Tibial nerve (tissue), 4 donors: ENCODE measurements at places on chromosomes 7 and 10. TPM values are rescaled to one million over a fixed set of nuclear protein-coding genes. Genes with fewer than 3 reads are reported as not detected.

GRCh38 chr7:14714161-14714728 is 188.3 kb downstream of the DGKB start:
- H3K27me3 ChIP-seq = no peaks in the 10 kb centered on the region
- H3K4me1 ChIP-seq = no peaks in the 10 kb centered on the region
- H3K4me3 ChIP-seq = no peak overlapping the region
- no peaks in the 10 kb centered on the region for H3K36me3 ChIP-seq

DNA sequence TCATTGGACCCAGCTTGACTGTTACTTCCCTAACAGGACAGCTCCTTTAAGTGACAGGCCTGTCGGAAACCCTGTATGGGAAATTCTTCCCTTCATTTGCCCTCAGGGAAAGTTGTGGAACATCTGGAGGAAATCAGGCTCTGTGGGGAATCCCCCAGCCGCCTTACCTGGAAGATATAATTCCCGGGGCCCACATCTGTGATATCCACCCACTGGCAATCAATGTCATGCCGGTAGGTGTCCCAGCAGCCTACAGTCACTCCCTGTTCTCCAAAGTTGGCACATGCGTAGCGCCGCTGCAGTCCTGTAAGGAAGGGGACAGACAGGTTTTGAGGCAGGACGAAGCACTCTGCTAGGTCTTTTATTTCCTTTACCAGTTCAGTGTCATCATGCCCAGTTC is 16.6 kb downstream of the LOXL4 start:
- H3K27me3 ChIP-seq = no peaks in the 10 kb centered on the region
- H3K4me1 ChIP-seq = peaks cover 24% of the 10 kb centered on the region
- no peak for DNase-seq
- no peak overlapping the region for H3K4me3 ChIP-seq
- H3K36me3 ChIP-seq = no peaks in the 10 kb centered on the region

- H3K27ac ChIP-seq = peak overlapping the region; percentile 66
- DNase-seq = no peak
- no peaks in the 10 kb centered on the region for H3K36me3 ChIP-seq
- no peaks in the 10 kb centered on the region for H3K27me3 ChIP-seq
- H3K4me1 ChIP-seq = peaks cover 30% of the 10 kb centered on the region
- H3K4me3 ChIP-seq = peak overlapping the region; percentile 8
Observed at GRCh38 chr7:77426052-77426404, 9.9 kb upstream of the GSAP start.

- no peak overlapping the region for H3K27ac ChIP-seq
- H3K36me3 ChIP-seq = peaks cover 51% of the 10 kb centered on the region
- no peaks in the 10 kb centered on the region for H3K4me1 ChIP-seq
- H3K27me3 ChIP-seq = no peaks in the 10 kb centered on the region
- H3K4me3 ChIP-seq = no peak overlapping the region
Observed at GRCh38 chr10:86931872-86932271, 25.5 kb downstream of the MMRN2 start.

GRCh38 chr7:6260291-6261187 is 11.9 kb downstream of the CYTH3 start:
- no peak overlapping the region for H3K4me3 ChIP-seq
- peak overlapping the region; percentile 31 for H3K27ac ChIP-seq
- H3K4me1 ChIP-seq = no peaks in the 10 kb centered on the region
- H3K27me3 ChIP-seq = no peaks in the 10 kb centered on the region
- no peaks in the 10 kb centered on the region for H3K36me3 ChIP-seq

GRCh38 chr10:35228058-35228457 is 101.4 kb downstream of the CREM start:
- DNase-seq = no peak
- H3K36me3 ChIP-seq = no peaks in the 10 kb centered on the region
- no peak overlapping the region for H3K4me3 ChIP-seq
- H3K27ac ChIP-seq = no peak overlapping the region

- DNase-seq = no peak
- no peak overlapping the region for H3K27ac ChIP-seq
- no peaks in the 10 kb centered on the region for H3K36me3 ChIP-seq
- no peaks in the 10 kb centered on the region for H3K4me1 ChIP-seq
- H3K27me3 ChIP-seq = no peaks in the 10 kb centered on the region
- no peak overlapping the region for H3K4me3 ChIP-seq
Observed at GRCh38 chr10:85621562-85621961, 745.0 kb downstream of the GRID1 start.

DNA sequence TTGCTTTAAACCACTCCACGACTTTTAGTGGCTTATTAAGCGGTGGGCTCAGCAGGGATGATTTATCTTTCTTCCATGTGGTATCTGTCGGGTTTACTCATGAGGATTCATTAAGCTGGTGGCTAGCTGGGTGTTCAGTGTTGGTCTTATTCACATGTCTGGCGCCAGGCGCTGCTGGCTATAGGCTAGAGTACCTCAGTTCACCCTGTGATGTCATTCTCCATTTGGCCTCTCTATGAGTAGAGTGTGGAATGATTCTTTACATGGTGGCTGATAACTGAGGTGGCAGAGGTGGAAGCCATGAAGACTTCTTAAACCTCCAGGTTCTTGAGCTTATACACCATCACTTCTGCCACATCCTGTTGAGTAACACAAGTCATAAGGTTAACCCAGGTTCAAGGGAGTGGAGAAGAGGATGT is 115.4 kb downstream of the MLLT10 start:
- DNase-seq = no peak
- H3K4me3 ChIP-seq = no peak overlapping the region
- no peaks in the 10 kb centered on the region for H3K27me3 ChIP-seq
- H3K27ac ChIP-seq = no peak overlapping the region
- no peaks in the 10 kb centered on the region for H3K4me1 ChIP-seq
- H3K36me3 ChIP-seq = peaks cover 10% of the 10 kb centered on the region

DNA sequence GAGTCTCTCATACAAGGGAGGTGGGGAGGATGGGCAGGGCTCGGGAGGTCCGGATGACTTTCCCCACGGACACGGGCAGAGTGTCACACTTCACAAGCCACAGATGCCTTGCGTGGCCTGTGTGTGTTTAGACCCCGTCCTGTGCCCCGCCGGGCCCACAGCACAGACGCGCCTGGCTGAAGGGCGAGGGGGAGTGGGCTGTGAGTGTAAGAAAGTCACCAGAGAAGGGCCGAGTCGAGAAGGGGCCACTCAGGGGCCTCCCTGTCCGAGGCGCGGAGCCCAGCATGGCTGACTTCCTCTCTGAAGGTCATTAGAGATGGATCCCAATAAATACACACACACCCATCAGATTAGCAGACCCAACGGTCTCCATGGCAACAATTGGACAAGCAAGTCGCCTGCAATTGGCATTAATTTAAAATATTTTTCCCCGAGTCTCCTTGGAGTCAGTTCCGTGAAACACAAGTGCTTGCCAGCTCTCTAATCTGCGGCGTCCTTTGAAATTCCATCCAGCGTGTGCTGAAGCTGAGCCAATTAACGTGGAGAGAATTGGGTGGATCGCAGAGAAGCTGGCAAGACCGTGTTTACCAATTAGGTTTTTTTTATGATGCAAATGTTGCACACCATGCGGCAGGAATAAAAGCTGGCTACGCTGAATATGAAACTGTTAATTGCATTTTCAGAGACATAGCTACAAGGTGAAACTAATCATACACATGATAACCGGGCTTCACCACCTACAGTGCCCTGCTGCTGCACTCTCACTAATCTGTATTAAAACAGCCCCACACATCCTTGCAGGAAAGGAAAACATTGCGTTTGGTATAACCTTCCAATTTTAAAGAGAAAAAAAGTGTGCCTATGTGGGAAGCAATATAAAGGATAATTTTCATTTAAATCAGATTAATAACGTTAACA is 571.2 kb downstream of the PTPRN2 start:
- no peak for DNase-seq
- no peak overlapping the region for H3K27ac ChIP-seq
- no peaks in the 10 kb centered on the region for H3K27me3 ChIP-seq
- no peak overlapping the region for H3K4me3 ChIP-seq
- H3K36me3 ChIP-seq = no peaks in the 10 kb centered on the region

- H3K4me3 ChIP-seq = no peak overlapping the region
- no peaks in the 10 kb centered on the region for H3K36me3 ChIP-seq
- H3K27me3 ChIP-seq = no peaks in the 10 kb centered on the region
- no peaks in the 10 kb centered on the region for H3K4me1 ChIP-seq
Observed at GRCh38 chr10:26534384-26534783, 96.2 kb downstream of the APBB1IP start.

DNA sequence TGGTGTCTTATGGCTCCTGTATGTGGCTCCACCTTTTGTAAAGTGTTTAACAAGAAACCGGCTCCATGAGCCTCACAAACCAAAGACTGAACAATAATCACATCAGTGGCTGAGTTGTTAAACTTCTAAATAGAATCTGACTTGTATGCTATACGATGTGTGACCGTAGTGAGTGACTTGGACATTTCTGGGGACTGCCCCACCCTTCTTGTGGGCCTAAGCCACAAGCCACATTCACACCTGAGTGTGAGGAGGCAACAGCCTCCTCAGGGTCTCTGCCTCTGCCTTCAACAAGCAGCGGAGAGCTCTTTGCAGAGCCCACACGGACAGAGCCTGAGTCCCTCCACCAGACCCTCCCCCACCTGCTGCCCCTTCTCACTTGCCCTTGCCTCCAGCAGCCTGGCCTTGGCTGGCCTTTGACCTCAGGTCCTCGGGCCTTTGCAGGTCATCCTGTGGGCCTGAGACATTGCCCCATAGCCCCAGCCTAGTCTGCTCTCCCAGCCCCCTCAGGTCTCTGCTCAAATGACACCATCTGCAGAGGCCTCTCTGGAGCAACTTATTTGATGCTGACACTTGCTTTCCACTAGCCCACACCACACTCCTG is 156.8 kb upstream of the TNS3 start:
- no peaks in the 10 kb centered on the region for H3K27me3 ChIP-seq
- H3K36me3 ChIP-seq = no peaks in the 10 kb centered on the region
- no peak overlapping the region for H3K4me3 ChIP-seq

DNA sequence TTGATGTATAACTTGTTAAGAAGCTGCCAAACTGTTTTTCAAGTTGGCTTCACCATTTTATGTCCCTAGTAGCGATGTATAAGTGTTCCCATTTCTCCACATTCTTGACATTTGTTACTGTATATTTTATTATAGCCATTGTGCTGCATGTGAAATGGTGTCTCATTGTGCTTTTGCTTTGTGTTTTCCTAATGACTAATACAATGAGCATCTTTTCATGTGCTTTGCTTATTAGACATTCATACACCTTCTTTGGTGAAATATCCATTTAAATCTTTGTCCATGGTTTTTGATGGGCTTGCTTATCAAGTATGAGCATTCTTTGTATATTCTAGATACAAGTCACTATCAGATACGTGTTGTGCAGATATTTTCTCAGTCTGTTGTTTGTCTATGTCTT is 203.0 kb downstream of the CCSER2 start:
- DNase-seq = no peak
- H3K4me1 ChIP-seq = no peaks in the 10 kb centered on the region
- H3K27me3 ChIP-seq = no peaks in the 10 kb centered on the region
- H3K36me3 ChIP-seq = no peaks in the 10 kb centered on the region

- no peaks in the 10 kb centered on the region for H3K36me3 ChIP-seq
- no peak overlapping the region for H3K4me3 ChIP-seq
- peaks cover 6% of the 10 kb centered on the region for H3K4me1 ChIP-seq
- no peak for DNase-seq
Observed at GRCh38 chr7:84250452-84250851, 55.9 kb upstream of the SEMA3A start.

- no peak overlapping the region for H3K4me3 ChIP-seq
- no peaks in the 10 kb centered on the region for H3K27me3 ChIP-seq
- no peaks in the 10 kb centered on the region for H3K36me3 ChIP-seq
- no peak overlapping the region for H3K27ac ChIP-seq
- DNase-seq = no peak
- peaks cover 7% of the 10 kb centered on the region for H3K4me1 ChIP-seq
Observed at GRCh38 chr10:78876449-78876848, 192.3 kb upstream of the ZMIZ1 start.

DNA sequence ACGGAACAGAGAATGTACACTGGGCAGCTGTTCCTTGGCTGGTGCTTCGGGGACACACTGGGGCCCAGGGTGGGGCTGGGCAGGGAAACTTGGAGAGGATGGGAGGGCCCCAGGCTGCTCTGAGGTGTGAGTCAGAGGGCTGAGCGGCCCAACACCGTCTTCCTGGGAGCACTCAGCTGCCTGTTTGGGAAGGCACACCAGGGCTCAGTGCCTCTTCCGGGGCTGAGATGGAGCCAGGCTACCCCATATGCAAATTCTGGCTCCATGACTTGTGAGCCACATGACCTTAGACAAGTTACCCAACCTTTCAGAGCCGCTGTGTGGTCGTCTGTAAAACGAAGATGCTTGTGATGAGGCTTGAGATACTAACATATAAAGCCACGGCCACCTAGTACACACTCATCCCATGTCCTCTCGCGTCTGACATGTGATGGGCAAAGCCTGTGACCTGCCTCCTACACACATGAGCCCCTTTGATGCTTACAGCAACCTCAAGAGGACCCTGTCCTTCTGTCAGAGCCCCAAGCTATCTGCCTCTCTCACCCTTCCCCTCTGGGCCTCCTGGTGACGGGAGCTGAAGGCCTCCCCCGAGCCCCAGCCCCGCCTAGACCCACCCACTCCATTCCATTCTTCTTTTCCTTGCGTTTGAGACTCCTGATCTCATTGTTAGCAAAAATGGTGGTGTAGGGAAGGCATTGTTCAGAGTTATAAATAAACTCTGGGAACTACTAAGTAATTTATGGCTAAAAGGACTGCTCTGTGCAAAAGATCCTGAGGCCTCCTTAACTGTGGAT is 26.1 kb downstream of the KLRG2 start:
- peaks cover 6% of the 10 kb centered on the region for H3K4me1 ChIP-seq
- H3K4me3 ChIP-seq = no peak overlapping the region
- DNase-seq = no peak
- no peaks in the 10 kb centered on the region for H3K27me3 ChIP-seq

- H3K4me1 ChIP-seq = no peaks in the 10 kb centered on the region
- H3K36me3 ChIP-seq = no peaks in the 10 kb centered on the region
- no peak overlapping the region for H3K27ac ChIP-seq
- no peaks in the 10 kb centered on the region for H3K27me3 ChIP-seq
- H3K4me3 ChIP-seq = no peak overlapping the region
Observed at GRCh38 chr10:124259139-124259825, 159.4 kb downstream of the OAT start.

- no peak overlapping the region for H3K27ac ChIP-seq
- H3K4me3 ChIP-seq = no peak overlapping the region
- H3K27me3 ChIP-seq = no peaks in the 10 kb centered on the region
- no peaks in the 10 kb centered on the region for H3K36me3 ChIP-seq
- DNase-seq = no peak
Observed at GRCh38 chr10:21180604-21181003, 283.5 kb upstream of the NEBL start.

DNA sequence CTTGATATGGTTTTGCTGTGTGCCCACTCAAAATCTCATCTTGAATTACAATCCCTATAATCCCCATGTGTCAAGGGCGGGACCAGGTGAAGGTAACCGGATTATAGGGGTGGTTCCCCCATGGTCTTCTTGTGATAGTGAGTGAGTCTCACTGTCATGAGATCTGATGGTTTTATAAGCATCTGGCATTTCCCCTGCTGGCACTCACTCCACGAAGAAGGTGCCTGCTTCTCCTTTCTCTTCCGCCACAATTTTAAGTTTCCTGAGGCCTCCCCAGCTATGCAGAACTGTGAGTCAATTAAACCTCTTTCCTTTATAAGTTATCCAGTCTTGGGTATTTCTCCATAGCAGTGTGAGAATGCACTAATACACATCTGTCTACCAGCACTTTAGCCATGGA is 109.5 kb upstream of the SDK1 start:
- no peaks in the 10 kb centered on the region for H3K4me1 ChIP-seq
- no peaks in the 10 kb centered on the region for H3K36me3 ChIP-seq
- H3K4me3 ChIP-seq = no peak overlapping the region
- H3K27me3 ChIP-seq = no peaks in the 10 kb centered on the region

Gene TEX47
- total RNA-seq = not detected

Gene ASZ1
- not detected for total RNA-seq

Gene PKD2L1
- total RNA-seq = not detected

Gene STEAP1
- 3.1 TPM for total RNA-seq

Gene TUBB8
- total RNA-seq = not detected

Gene UNC5B
- 6.3 TPM for total RNA-seq
